ENCODE measurements at places on chromosomes 5 and 9.

DNA sequence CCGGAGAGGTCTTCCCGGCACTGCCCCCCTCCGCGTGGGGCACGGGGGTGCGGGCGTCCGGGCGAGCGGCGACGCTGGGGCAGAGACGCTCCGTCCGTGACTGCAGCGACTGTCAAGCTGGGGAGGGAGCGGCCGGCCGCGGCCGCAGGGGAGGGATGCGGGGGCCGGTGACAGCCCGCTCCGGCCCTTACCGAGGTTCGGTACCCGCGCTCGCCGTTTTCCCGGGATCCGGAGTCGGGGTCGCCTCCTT is 400 bp downstream of the KDM4C start:
- no peak for DNase-seq

- DNase-seq = no peak
Observed at GRCh38 chr9:70441622-70442021, 27.2 kb upstream of the KLF9 start.

GRCh38 chr5:6202968-6203365 is 175.4 kb downstream of the MED10 start:
- no peak for DNase-seq

DNA sequence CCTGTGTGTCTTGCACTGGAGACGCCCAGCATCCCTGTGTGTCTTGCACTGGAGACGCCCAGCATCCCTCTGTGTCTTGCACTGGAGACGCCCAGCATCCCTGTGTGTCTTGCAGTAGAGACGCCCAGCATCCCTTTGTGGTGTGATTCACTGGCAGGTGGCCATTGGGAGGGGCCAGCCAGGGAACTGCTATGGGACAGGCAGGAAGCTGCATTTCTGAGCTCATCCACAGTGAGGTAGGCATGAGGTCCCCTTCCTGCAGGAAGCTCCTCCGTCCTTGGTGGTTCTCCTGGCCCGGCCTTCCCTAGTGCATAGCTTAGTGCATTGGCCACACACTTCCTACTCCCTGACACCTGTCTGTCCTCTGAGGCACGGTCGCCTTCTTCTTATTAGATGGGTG is 43.5 kb downstream of the IRX1 start:
- DNase-seq = no peak

DNA sequence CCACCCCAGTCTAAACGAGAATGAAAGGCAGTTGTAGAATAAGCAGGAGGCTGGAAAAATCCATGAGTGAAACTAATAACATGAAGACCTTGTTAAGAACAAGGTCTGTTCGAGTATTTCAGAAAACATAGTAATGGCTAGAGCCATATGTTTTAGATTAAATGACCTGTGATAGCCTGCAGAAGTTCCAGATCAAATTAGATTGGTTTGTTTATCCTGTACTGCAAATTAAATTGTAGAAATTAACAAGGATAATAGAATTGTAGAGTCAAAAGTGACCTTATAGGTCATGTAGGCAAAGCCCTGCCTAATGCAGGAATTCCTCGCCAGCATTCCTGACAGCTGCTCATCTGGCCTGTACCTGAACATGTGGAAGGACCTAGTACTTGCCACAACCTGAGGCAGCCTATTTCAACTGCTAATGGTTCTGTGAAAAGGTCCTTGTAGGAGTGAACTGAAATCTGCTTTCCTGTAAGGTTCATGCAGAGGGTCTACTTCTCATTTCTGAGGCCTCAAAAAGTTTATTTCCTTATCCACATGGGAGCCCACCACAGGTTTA is 17.2 kb downstream of the LIX1 start:
- no peak for DNase-seq

DNA sequence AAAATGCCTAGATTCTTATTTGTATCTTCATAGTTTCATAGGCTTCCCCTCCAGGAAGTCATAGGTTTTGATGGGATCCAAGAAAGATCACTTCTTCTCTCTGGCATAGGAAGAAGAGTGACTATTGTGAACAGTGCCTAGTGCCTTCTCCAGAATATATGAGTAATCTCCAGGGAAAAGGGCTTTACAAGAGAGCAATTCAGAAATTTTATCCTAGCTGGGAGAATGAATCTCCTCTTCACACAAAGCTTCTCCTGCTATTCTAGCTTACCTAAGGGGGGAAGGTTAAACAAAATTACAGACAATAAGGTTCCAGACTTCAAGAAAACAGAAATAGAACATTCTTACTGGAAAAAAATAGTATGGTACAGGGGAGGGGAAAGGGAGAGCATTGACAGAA is 1193.3 kb upstream of the CDH6 start:
- DNase-seq = no peak

- no peak for DNase-seq
Observed at GRCh38 chr9:133080161-133080560, 18.4 kb downstream of the CEL start.

GRCh38 chr5:14168144-14168792 is 25.1 kb downstream of the TRIO start:
- DNase-seq = peak; percentile 47

- DNase-seq = no peak
Observed at GRCh38 chr5:20368571-20369517, 380.8 kb upstream of the CDH18 start.

DNA sequence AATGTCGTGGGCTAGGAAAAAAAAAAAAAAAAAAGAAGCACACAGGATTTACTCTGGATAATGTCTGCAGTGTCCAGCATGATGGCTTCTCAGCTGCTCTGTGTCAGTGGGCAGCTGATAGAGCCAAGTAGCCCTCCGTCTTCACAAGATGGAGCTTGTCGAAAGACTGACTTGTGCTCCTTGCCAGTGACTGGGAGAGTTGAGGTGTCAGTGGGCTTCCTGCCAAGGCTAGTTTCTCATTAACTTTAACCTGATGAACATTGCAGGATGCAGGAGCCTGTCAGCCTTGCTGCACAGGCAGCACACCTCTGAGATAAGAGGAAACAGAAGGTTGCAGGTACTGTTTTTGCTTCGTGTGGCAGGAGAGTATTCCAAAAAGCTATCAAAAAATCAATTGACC is 171.4 kb upstream of the SGCD start:
- no peak for DNase-seq
